NCI-H2081 (cell line): ENCODE measurements at places on chromosomes 2 and 18.

- DNase-seq, result no peak
Measured at GRCh38 chr2:226299771-226300170, 499.8 kb downstream of the IRS1 start.

DNA sequence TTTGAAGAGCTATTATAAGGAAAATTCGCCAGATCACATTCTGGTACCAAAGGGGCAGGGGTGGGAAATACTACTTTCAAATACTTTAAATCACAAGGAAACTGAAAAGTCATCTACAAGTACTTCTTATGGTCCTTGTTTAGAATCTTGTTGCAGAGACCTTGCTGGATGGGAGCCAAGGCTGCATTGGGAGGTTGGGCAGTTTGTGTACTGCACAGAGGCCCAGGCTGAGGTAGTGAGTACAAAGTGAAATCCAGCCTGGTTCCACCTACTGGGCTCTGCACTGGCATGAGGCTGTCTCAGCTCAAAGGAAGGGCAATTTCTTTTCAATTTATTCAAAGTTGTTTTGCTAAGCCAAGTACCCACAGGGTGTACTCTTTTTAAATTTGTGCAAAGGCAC is 140.3 kb upstream of the DLX2 start:
- DNase-seq, result no peak

- DNase-seq, result peak; percentile 84
Measured at GRCh38 chr2:20097889-20098714, 46.7 kb upstream of the LAPTM4A start.

- DNase-seq, result peak; percentile 96
Measured at GRCh38 chr2:199455545-199456382, 2.0 kb downstream of the SATB2 start.

- peak; percentile 53 for DNase-seq
Measured at GRCh38 chr2:164009756-164010337, 274.0 kb upstream of the FIGN start.

GRCh38 chr18:13239171-13239956 is 20.8 kb downstream of the LDLRAD4 start:
- DNase-seq, result no peak

GRCh38 chr2:207825045-207825954 is 55.6 kb upstream of the FZD5 start:
- no peak for DNase-seq

DNA sequence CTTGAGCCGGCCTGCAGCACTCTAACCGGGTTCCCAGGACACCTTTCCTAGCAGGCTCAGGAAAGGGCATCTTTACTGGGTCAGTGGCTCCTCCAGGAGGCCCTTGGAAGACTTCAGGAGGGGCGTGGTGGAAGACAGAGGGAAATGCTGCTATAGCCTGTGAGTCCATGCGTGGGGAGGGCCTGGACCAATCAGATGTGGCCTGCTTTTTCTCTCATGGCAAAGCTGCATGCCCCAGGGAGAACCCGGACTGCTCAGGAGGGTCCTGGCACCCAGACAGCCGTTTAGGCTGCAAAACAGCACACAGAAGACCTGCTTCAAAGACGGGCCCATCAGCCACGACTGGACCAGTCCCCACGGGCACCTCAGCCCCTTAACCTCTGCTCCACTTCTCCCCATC is 84.4 kb downstream of the EIPR1 start:
- no peak for DNase-seq

GRCh38 chr18:23537274-23537673 is 34.0 kb downstream of the RMC1 start:
- no peak for DNase-seq

GRCh38 chr2:85589982-85590791 is 5.4 kb upstream of the RNF181 start:
- DNase-seq, result no peak

DNA sequence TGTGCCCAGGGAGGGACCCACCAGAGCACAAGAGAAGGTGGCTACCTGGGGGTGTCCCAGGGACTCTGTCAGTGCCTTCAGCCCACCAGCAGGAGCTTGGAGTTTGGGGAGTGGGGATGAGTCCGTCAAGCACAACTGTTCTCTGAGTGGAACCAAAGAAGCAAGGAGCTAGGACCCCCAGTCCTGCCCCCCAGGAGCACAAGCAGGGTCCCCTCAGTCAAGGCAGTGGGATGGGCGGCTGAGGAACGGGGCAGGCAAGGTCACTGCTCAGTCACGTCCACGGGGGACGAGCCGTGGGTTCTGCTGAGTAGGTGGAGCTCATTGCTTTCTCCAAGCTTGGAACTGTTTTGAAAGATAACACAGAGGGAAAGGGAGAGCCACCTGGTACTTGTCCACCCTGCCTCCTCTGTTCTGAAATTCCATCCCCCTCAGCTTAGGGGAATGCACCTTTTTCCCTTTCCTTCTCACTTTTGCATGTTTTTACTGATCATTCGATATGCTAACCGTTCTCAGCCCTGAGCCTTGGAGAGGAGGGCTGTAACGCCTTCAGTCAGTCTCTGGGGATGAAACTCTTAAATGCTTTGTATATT is 14.0 kb downstream of the ITM2C start:
- no peak for DNase-seq

DNA sequence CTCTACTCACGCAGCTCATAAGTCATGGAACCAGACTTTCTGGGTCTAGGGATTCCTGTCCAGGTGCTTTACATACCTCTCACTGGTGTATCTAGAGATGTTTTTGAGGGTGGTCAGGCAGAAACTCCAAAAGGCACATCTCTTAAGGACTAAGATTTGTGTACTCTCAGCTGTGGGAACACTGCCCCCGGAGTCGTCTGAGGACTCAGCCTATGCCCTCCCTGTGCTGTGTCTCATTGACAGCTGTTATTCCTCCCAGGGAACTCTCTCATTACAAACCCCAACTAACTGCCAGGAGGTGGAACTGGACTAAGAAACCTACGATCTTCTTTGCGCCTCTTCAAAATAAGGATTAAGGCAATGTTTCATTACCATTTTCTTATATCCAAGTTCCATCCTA is 293.9 kb upstream of the DLGAP1 start:
- no peak for DNase-seq

DNA sequence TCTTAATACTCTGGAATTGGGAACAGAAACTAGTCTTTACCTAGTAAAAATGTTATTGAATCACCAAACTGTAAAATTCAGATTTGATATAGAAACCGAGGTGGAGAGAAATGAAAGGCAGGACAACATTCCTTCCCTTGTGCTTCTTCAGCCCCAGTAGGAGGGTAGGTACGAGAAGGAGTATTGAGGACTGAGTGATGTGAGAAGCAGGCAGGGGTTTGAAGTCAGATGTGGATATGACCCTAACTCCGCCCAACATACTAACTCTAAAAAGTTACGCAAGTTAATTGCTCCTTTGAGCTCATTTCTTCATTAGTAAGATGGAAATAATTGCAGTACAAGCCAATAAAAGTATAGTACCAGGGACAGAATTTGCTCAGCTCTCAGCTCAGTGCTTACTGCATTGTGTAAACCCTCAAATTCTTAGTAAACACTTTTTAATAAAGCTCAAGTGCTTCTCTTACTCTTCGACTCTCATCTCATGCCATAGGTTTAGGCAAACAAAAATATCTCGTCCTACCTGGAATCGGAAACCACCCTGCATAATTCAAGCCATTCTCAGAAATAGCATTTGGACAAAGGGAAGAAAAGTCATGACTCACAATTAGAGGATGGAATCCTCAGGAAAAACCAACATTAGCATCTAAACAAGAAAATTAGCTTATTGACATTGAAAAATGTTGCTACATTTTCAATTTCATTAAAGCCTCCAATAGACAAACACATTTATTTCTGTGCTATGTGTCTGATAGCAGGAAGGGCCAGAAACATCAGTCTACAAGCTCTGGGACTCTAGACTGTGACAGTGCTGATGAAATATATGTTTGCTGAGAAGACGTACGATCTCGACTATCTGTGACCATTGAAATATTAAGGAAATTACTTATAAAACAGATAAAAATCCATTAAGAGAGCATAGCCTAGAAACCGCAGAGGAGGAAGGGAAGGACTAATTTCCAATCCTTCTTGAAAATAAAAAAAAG is 161.3 kb downstream of the HNMT start:
- DNase-seq, result no peak

- peak; percentile 25 for DNase-seq
Measured at GRCh38 chr2:86764661-86765309, 25.9 kb downstream of the CD8A start.

GRCh38 chr2:121095257-121096080 is 189.5 kb downstream of the TFCP2L1 start:
- DNase-seq, result peak; percentile 69

DNA sequence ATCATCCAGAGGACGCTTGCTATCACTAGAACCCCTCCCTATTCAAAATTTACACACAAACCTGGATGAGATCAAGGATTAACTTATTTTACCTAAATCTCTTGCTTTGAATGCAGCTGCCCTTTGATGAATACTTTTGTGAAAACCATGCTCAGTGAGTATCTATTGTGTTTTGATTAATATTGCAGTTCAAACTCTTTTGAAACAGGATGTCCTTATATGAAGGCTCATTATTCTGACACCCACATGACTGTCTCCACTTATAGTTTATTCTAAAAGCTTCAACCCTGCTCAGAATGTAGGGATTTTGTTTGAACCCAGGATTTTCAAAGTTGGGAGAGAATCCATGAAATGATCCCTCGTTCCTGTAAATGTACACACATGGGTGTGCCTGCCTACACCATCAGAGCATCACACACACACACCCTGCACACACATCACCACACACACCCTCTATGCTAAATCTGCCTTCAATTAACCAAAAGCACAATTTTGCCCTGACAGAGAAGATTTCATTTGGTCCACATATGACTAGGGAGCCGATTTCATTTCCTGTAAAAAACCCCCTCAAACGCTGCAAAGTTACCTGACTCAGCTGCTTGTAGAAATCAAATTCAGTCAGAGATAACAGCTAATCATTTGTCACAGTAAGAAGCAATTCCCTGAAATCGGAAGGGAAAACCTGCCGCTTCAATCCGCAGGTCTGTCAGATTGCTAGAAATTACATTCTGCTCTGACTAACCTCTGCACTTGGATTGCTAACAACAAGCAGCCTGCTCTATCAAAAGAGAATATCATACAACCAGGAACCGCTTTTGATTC is 65.2 kb downstream of the ZEB2 start:
- no peak for DNase-seq

DNA sequence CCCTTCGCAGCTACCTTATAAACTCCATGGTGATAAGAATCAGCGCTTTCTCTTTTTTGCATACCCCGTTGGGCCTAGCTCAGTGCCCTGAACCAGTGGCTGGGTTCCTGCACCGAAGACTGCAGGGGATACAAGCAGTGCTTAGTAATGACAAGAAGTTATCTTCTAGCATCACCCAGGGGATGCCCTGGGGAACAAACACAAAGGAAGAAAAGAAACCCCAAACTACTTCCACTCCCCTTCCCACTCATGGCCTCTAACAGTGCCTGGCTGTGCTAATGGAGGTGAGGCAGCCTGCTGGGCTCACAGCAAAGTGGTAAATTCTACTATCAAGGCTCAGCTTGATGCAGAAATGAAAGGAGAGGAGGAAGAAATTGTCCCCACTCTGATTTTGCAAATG is 314.7 kb downstream of the TXNL1 start:
- no peak for DNase-seq

DNA sequence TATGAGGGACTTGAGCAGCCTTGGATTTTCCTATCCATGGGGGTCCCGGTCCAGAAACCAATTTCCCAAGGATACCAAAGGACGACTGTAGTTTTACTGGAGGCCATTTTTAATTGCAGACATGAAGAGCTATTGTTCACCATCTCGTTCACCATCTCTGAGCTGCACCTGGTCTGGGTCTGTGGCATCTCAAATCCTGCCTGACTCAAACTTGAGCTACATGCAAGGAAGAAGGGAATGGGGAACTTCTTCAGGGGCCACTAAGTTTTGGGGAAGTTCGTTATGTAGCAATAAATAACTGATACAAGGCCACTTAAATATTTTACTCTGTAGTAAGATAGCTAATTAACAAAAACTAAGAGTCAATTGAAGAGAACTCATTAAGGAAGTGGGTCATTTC is 2.1 kb upstream of the SMCHD1 start:
- no peak for DNase-seq

DNA sequence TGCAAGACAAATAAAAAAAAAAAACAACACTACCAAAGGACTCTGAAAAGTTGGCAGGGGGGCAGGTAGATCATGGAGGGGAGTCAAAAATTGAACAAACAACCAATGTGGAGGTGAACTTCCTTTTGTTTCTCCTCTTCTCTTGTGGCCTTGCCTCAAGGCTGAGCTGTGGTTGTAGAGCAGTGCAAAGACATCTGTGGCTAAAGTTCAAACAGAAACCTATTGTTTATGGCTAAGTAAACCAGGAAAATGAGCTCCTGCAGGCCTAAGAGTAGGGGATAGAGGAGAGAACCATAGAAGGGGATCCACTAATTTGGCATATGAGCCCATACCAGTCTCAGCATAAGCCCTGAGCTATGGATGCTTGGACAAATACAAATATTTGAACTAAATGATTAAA is 40.2 kb upstream of the EGR4 start:
- peak; percentile 75 for DNase-seq

GRCh38 chr2:241088376-241088775 is 13.7 kb downstream of the MTERF4 start:
- no peak for DNase-seq

- DNase-seq, result no peak
Measured at GRCh38 chr2:28279371-28279770, 113.3 kb upstream of the FOSL2 start.

GRCh38 chr2:234254783-234255521 is 204.4 kb downstream of the SPP2 start:
- no peak for DNase-seq

- DNase-seq, result peak; percentile 62
Measured at GRCh38 chr2:68709421-68709911, 25.1 kb upstream of the ARHGAP25 start.

DNA sequence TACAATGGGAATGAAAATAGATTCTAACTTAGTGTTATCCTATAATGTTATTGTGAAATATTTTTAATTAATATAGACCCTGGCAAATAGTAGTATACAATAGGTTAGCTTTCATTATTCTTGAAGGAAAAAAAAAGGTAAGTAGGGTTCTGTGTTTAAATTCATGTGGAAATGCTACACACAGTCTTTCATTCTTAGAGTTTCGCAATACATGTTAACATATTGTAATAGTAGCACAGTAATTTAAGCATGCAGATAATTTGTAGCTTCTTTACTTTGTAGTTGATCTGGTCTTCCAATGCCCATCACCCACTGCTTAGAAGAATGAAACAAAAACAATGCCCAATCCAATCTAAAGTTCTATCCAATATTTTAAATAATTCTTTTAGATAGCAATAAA is 54.8 kb upstream of the MSTN start:
- DNase-seq, result no peak

DNA sequence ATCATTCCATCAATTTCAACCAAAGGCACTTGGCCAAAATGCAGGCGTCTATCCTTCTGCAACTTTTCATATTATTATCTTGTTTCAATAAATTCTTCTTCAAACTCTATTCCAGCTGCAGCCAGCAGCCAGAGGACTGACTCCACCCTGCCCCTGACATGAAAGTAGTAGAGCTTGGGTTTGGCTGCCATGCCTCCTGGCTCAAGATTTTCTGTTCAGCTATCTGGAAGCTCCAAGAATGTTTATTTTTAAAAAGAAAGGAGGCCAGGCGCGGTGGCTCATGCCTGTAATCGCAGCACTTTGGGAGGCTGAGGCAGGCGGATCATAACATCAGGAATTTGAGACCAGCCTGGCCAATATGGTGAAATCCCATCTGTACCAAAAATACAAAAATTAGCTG is 4.9 kb downstream of the DNAH7 start:
- DNase-seq, result no peak
